ENCODE measurements at places on chromosomes 5 and 9. TPM values are rescaled to one million over a fixed set of nuclear protein-coding genes. Genes with fewer than 3 reads are reported as not detected.

The MTAP gene
- total RNA-seq = 37.4 TPM

The DDX4 gene
- total RNA-seq = not detected

The LVRN gene
- 2.1 TPM for total RNA-seq

The PCDHA9 gene
- total RNA-seq = not detected

The SLC6A7 gene
- not detected for total RNA-seq

The PTGES gene
- total RNA-seq = 5.6 TPM
